Suppressor macrophage (primary cell): ENCODE measurements at places on chromosomes 7 and 10.

- no peak for DNase-seq
Observed at GRCh38 chr7:136998495-136998894, 130.0 kb downstream of the CHRM2 start.

- no peak for DNase-seq
Observed at GRCh38 chr10:7345717-7346116, 65.1 kb downstream of the SFMBT2 start.

DNA sequence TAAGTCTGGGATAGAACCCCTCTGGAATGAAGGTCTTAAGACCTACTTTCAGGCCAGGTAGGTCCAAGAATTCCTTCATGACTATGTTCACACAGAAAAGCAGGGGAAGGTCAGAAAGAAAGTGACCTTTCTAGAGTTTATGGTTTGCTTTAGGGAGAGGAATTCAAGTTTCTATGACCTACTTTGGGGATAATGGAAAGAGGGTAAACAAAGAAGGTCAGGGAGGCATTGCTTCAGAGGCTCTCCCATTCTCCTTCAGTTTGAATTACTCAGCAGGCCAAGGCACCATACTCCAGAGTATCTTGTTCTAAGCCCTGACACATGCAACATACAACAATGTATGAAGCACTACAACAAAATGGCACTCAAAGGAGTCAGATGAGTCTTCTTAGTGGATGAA lies 11.5 kb upstream of the MACC1 start:
- DNase-seq, result no peak

DNA sequence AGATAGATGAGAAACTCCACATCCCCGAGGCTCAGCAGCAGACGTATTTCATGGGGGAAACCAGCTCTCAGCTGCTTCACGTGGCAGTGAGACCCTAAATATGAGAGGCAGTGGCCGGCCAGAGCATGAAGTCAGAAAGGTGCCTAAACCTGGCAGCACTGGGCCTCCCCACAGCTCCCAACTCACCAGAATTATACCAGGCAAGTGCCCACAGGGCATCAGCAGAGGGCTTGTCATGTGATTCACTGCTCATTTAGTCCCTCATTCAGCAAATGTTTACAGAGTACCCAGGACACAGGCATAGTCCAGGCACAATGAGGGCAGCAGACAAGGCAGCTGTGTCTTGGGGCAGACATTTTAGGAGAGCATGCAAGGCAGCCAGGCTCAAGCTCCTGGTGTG lies 212.6 kb downstream of the PTPRN2 start:
- DNase-seq, result no peak

GRCh38 chr7:120180221-120180620 lies 92.8 kb upstream of the KCND2 start:
- DNase-seq, result no peak

GRCh38 chr7:35849158-35849831 lies 48.4 kb downstream of the SEPTIN7 start:
- DNase-seq, result no peak

DNA sequence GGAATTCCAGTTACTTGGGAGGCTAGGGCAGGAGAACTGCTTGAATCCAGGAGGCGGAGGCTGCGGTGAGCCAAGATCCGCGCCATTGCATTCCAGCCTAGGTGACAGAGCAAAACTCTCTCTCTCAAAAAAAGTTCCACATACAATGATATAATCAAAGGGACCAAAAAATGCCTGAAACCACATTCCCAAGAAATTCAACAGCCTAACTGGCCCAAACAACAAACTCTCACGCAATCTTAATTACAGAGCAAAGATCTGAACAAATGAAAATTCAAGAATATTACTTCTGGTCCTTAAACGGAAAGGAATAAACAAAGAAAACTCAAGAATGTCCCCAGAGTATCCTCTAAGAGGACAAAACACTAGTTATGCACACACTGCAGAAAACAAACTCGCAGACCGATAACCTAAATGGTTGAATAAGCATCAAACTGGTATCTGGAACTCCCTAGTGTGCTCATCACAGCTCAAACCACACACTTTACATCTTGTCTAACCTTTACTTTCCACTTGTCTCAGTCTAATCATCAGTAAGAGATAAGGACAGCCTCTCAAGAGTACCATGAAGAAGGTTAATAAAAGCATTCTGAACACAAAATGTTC lies 3.7 kb downstream of the OGA start:
- DNase-seq, result no peak

DNA sequence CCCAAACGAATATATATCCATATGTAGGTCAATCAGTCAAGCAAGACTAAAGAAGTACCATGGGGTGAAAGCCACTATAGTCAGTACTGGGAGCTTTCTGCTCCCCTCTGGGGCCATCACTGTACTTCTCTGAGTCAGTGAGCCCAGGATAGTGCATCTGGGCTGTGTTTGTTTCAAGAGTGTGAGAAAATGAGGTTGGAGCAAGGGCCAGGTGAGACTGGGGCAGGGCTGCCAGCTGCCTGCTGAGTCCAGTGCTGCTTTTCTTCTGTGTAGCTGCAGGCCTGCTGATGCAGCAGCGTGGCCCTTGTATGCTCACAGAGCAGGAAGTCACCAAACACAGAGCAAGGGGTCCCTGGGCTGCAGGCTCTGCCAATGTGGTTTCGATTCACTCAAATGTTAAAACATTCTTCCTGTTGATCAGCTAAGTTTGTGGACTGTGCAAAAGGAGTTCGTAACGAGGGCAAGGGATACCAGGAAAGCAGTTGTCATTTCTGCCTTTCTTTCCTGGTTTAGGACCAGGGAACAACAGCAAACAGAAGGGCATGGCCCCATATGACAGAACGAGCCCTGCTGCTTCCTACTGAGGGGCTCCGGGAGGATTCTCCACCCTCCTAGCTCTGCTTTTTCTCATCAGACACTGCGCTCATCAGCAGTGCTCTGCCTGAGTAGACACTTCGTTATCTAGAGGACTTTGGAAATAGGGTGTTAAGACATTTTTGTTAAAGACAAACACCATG lies 65.4 kb upstream of the TNS3 start:
- peak; percentile 51 for DNase-seq
